H1 (cell line): ENCODE measurements at places on chromosomes 6 and 20. TPM values are rescaled to one million over a fixed set of nuclear protein-coding genes. Genes with fewer than 3 reads are reported as not detected.

DNA sequence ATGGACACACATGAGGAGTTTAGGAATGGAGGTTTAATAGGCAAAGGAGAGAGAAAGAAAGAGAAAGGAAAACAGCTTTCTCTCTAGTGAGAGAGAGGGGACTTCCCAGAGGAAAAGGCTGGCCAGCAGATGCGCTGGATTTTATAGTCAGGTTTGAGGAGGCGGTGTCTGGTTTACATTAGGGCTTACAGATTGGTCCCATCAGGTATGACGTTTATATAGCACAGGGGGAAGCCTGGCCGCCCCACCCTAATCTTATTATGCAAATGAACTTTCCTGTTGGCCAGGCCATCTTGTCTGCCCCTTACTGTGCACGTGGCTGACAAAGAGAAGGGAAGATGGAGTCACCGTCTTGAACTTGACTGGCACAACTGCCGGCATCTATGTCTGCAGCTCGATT lies 86.6 kb upstream of the QKI start:
- H3K4me3 ChIP-seq: no peak overlapping the region
- no peaks in the 10 kb centered on the region for H3K36me3 ChIP-seq
- no peak for DNase-seq
- H3K27ac ChIP-seq: no peak overlapping the region
- no peaks in the 10 kb centered on the region for H3K27me3 ChIP-seq

- no peaks in the 10 kb centered on the region for H3K27me3 ChIP-seq
- H3K4me1 ChIP-seq: no peaks in the 10 kb centered on the region
- H3K27ac ChIP-seq: no peak overlapping the region
Measured at GRCh38 chr6:37624121-37624520, 73.6 kb downstream of the MDGA1 start.

DNA sequence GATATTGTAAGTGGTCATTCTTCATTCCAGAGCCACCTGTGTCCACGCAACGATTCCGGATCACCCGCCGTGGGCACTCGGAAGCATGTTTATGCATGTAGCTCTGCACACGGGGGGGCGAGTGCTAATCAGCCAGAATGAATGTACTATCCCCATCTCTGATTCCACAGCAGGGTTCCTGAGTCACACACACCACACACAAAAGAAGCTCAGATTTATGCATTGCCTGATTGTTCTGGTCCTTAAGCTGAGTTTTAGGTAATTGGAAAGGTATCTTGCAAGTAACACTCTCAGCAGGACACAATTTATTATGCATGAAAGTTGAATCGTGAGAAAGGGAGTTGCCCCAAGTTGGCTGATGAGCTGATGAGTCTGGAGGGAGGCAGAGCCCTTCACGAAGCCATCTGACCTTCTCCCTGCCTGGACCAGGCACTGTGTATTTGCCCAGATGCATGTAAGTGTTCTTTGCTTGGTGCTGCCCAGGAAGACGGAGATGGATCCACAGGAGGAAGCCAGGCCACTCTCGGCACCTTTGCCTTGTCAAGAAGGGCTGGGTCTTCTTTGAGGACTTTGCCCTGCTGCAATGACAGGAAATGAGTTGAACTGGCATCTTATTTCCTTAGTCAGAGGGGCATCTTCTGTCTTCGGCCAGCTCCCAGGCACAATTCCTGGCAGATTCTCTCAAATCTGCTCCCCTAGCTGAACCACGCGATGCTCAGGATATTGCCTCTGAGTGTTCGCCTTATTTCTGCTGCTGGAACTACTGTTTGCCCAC lies 141.1 kb downstream of the SYNDIG1 start:
- peaks cover 10% of the 10 kb centered on the region for H3K4me1 ChIP-seq
- no peaks in the 10 kb centered on the region for H3K36me3 ChIP-seq
- no peaks in the 10 kb centered on the region for H3K27me3 ChIP-seq

GRCh38 chr20:35226884-35227681 lies 593 bp downstream of the MMP24 start:
- no peaks in the 10 kb centered on the region; the same call in 1 of the 2 replicates for H3K27me3 ChIP-seq
- H3K36me3 ChIP-seq: no peaks in the 10 kb centered on the region
- peak; percentile 89 for DNase-seq
- no peaks in the 10 kb centered on the region for H3K4me1 ChIP-seq
- H3K4me3 ChIP-seq: peak overlapping the region; percentile 56

- H3K36me3 ChIP-seq: no peaks in the 10 kb centered on the region
- no peak overlapping the region for H3K27ac ChIP-seq
Measured at GRCh38 chr6:170074435-170074834, 216.4 kb downstream of the DLL1 start.

DNA sequence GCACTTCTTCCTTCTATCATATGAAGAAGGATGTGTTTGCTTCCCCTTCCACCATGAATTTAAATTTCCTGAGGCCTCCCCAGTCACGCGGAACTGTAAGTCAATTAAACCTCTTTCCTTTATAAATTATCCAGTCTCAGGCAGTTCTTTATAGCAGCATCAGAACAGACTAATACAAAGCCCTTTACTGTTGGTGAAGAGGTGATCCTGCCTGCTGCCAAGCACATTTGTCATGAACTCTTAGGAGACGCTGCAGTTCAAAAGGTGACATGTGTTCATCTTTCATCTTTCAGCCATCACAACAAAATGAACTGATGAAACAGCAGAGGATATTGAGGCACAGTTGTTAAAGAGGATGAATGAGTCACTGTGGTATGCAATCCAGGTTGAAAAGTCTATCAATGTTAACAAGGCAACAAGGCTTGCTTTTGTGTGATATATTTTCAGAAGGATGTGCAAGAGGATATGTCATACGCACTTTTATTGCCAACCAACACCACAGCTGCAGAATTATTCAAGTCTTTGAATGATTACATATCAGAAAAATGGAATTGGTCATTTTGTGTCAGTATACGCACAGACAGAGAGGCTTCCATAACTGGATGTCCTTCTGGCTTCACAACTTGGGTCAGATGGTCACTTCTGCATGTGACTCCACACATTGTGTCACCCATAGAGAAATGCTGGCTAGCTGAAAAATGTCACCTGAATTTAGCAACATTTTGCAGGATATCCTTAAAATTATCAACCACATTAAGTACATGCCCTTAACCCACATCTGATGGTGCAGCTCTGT lies 52.4 kb upstream of the PLN start:
- H3K27me3 ChIP-seq: no peaks in the 10 kb centered on the region
- H3K4me3 ChIP-seq: no peak overlapping the region
- DNase-seq: no peak
- H3K4me1 ChIP-seq: no peaks in the 10 kb centered on the region
- no peaks in the 10 kb centered on the region for H3K36me3 ChIP-seq

- H3K27ac ChIP-seq: no peak overlapping the region
- peaks cover 9% of the 10 kb centered on the region; the same call in 1 of the 2 replicates for H3K27me3 ChIP-seq
- no peak overlapping the region for H3K4me3 ChIP-seq
Measured at GRCh38 chr20:458776-459175, 3.6 kb downstream of the TBC1D20 start.

The GMPR gene
- total RNA-seq: 0.99 and 1.2 TPM in 2 replicates

The PTCRA gene
- not detected in 2 replicates for total RNA-seq

The BMP6 gene
- 1.8 and 2.1 TPM in 2 replicates for total RNA-seq

The MCUR1 gene
- 35.9 and 37.3 TPM in 2 replicates for total RNA-seq
